ENCODE measurements at places on chromosomes 7 and 10.

GRCh38 chr10:122725768-122726167, 26.1 kb upstream of the C10orf120 start:
- no peak for DNase-seq

GRCh38 chr7:37388811-37389210, 59.9 kb downstream of the ELMO1 start:
- DNase-seq = no peak

GRCh38 chr10:86329896-86330680, 36.5 kb downstream of the GRID1 start:
- DNase-seq = no peak

DNA sequence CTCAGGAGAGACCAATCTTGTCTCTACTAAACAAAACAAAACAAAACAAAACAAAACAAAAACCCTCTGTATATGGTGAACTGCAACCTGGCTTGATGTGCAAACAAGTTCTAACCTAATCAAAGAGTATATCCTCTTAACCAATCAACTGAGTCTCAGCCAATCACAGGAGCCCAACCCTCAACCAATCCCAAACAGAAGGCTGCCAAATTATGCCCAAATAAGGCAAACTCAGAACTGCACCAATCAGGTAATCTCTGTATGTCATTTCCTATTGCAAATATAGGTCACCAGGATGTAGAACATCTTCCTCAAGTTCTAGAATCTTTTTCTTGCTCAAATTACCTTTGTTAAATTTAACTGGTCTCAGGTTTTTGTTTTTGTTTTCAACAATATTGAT, 5.2 kb downstream of the FAM133B start:
- no peak for DNase-seq

DNA sequence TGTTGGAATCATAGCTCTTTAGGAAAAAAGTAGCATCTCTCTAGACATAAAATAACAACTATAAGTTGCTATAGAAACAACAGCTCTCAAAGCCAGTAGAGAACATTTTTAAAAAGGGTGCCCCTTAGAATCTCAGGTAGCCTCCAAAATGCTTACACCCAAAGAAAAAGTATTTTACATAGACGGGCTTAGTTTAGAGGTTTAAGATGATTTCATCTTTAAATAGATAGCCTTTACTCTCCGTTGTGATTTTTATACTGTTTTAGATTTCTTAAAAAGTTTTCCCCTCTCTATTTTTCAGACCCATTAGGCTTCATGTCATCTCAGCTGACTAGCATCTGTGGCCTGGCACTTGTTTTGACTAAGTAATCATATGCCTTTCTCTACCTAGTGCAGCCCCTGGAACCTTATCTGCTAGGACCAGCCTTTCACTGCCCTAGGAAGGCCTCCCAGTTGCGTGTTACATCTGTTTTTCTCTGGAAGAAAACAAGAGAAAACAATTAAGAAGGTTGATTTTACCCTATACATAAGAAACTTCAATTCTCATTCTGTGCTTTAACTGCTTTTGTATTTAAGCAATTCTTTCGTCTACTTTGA, 6.9 kb upstream of the BPGM start:
- no peak for DNase-seq

DNA sequence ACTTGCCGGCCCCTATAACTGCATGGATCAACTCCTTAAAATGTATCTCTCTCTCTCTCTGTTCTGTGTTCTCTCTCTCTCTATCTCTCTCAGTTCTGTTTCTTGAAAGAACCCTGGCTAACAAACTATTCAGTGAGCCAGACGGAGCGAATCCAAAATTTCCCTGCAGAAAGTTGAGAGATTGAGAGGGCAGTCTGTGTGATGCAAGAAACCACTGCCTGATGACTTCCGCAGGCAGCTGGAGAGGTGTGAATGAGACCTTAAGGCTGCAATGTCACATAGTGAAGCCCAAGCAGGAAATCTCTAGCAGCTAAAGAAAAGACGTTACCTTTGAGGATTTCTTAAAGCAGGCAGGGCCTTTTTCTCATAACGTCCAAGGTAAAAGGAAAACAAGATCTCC, 17.3 kb downstream of the FAM107B start:
- no peak for DNase-seq

DNA sequence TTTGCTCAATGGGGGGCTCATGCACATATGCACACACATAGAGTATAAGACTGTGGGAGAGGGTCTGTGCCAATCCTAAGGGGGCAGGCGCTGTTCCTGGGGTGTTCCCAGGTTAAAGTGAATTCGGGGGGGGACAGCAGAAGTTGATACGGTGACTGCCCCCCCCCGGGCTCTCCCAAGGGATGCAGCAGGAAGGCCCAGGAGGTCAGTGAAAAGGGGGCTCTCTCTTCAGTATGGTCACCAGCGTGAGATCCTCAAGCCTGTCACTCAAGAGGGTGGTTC, 32.4 kb downstream of the SPDYE6 start:
- no peak for DNase-seq

- no peak for DNase-seq
These were observed 1.7 kb downstream of the CALD1 start for GRCh38 chr7:134781171-134781570.

DNA sequence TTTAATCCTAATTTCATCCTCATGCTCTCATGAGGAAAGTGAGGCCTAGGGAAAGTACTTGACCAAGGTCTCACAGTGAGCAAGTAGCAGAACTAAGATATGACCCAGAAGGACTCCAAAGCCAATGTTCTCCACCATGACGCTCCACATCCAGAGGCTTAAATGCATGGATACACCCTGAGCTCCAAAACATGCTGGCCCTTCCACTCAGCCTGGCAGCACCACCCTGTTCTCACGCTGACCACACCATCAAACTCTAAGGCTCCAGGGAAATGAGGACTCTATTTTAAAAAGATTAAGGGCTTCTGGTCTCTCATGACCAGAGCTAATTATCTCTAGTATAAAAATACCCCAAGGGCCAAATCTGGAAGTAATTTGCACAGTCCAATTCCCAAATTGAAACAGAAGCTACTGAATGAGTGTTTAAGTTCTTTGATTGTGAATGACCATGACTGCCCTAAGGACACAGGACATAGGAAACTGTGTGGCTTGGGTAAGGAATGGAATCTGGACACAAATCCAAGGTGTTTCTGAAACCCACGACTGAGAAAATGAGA, 71.1 kb upstream of the ABLIM1 start:
- DNase-seq = no peak

- no peak for DNase-seq
These were observed 26.3 kb upstream of the COL1A2 start for GRCh38 chr7:94368371-94368791.

DNA sequence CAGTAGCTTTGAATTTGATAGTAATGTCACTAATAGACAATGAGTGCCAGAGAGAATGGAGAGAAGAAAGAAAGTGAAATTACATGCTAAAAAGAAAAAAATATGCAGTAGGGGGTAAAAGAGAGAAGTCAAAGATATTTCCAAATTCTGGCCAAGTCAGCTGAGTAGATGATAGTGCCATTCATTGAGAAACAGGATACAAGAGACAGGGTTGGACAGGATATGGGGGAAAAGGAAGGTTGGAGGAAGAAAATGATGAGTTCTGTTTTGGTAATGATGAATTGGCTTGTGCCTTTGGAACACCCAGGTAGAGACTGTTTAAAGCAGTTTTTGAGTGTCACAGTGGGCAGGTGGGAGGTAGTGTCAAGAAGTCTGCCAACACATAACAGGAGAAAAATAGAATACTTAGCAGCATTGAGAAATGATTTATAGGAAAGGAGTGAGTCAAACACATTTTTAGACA, 78.3 kb downstream of the LRRC17 start:
- no peak for DNase-seq

DNA sequence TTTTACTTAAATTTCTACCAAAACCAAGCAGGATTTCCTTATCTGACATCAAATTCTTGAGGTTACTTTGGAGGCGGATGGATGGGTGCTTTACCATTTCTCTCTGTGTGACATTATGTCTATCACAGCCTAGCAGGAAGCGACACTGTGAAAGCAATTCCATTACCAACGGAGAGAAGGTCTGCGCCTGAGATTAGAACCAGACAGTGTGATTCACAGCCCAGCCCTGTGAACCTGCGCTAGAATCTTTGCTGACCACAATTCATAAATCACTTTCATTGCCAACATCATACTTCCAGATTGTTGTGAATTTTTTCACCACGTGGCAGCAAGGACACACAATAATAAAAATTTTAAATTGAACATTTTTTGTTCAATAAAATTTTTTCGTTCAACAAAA, 126.5 kb downstream of the CUBN start:
- DNase-seq = no peak

- DNase-seq = peak; percentile 38
These were observed 22.2 kb downstream of the TMEM120A start for GRCh38 chr7:75971961-75972763.

DNA sequence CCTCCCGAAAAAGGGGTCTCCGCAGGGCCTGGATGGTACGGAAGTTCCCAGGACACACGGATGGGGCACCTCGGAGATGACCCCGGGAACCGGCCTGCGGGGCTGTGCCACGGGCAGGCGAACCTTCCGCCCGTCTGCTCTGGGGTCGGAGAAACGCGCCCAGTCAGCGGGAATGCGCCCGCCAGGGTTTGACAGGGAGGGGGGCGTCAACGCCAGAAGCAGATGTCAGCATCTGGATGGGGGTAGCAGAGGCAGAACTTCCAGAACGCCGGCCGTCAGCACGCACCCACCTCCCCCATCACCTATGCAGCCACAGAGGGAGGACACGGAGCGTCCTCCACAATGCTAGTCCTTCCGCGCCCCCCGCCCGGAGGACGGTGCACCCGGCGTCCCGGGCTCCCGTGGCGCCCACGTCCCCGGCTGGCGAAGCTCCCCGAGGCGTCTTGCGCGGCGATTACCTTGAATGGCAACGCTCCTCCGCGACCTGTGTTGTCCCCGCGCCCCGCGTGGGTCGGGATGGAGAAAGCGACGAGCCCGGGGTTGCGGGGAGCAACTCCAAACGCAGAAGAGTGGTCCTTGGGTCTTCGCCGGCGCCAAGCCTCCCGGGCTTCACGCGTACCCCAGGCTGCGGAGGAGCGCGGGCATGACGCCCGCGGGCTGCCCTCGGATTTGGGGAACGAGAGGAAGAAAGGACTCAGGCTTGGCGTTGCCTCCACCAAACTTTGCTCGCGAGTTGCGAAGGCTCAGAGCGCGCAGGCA, 561 bp downstream of the FGFR2 start:
- DNase-seq = no peak

DNA sequence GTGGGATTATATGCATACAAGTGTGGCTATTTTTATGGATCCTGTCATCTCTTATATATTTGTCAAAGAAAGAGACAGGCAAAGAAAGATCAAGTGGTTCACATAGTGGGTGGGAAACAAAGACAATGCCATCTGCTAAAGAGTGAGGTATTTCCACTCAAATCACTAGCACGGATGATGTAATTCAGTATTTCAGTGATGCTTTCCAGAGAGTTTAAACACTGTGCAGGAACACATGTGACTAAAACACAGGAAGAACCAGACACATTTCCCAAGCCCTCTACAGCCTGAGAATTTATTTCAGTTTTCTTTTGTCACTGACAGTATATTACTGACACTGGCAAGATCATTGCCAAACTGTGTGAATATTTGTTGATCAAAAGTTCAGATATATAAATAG, 885.7 kb upstream of the CELF2 start:
- no peak for DNase-seq

GRCh38 chr7:88229302-88229995, 9.6 kb upstream of the SRI start:
- no peak for DNase-seq

DNA sequence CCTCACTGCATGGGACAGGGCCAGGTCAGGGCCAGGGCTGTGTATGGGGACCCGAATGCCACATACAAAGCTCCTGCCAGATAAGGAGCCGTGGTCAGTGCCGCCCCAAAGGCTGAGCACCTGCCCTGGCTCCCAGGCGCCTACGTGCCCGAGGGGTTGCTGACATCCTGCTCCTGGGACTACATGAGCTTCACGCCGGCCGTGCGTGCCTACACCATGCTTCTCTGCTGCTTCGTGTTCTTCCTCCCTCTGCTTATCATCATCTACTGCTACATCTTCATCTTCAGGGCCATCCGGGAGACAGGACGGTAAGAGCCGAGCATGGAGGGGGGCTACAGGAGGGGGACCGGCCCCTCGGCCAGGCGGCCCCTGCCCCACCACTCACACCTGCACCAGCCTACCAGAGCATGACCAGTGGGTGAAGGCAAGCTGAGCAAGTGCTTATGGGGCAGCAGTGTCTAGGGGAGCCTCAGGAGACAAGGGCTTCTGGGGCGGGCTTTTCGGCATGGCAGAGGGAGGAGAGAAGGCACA, 4.9 kb downstream of the OPN4 start:
- no peak for DNase-seq

DNA sequence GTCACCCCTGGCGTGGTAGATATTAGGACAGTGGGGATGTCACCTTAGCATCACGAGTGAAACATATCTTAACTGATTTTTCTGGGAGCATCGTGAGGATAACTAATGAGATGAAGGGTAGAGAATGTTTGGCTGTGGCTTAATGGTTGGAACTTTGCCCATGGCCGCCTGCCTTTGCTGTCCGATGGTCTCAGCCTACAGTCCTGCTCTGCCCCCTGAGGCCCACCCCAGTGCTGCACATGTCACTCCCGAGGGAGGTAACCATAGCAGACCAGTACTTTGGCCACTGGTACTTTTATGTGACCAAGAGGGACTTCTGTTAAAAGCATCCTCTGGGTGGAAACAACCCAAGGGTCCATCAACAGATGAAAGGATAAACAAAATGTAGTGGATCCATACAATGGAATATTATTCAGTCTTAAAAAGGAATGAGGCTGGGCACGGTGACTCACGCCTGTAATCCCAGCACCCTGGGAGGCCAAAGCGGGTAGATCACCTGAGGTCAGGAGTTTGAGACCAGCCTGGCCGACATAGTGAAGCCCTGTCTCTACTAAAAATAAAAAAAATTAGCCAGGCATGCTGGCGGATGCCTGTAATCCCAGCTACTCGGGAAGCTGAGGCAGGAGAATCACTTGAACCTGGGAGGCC, 58.4 kb downstream of the TACR2 start:
- DNase-seq = no peak

- DNase-seq = no peak
These were observed 217.6 kb upstream of the TCF7L2 start for GRCh38 chr10:112732277-112732921.

GRCh38 chr10:58304099-58304633, 30.6 kb upstream of the UBE2D1 start:
- DNase-seq = no peak

DNA sequence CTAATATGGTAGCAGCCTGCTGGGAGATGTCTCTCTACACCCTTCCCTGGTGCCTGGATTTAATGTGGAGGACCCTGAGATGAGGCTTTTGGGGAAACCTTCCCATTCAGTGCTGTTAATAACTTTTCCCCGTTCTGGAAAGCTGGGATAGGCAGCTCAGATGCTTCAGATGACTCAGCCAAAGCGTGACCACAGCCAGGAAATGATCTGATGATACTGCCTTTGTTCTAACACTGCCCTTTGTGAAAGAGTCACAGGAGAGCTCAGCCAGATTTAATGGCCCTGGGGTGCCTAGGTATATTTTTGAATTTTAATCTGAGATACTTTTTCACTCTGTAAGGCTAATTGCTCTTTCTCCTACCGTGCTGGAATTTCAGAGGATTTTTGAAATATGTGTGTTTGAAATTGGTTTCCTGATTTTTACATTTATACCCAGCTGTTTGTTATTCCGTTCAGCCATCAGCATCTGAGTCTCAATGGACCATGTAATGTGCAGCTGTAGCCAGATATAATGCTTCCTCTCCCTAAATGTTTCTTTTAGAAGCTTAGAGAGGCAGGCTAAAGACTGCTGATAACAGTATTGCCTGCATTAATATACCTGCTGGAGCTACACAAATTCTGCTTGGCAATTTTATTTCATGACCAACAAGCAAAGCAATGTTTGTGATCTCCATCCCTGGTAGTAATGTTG, 17.8 kb downstream of the CELF2 start:
- DNase-seq = peak; percentile 66
